ENCODE measurements at places on chromosomes 6 and 20.
A peak's percentile ranks its signal among the peaks of the same experiment; 100 is the strongest.

- DNase-seq: no peak
Observed at GRCh38 chr20:47191956-47192355, 164.5 kb downstream of the ZMYND8 start.

- no peak for DNase-seq
Observed at GRCh38 chr6:52745764-52746201, 17.5 kb downstream of the GSTA2 start.

DNA sequence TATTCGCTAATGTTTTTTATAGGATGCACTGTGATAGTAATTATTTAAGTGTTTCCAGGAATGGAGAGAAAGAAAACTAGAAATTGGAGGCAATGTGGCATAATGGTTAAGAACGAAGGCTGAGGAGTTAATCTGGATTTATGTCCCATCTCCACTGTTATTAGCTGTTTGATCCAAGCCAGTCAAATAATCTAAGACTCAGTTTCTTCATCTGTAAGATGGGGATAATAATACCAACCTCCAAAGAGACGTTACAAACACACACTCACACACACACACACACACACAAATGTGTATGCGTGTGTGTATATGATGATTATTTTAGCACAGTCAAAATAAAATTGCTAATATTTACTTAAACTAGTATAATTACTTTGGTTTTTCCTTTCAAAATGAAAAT, 36.9 kb upstream of the TPD52L1 start:
- no peak for DNase-seq

DNA sequence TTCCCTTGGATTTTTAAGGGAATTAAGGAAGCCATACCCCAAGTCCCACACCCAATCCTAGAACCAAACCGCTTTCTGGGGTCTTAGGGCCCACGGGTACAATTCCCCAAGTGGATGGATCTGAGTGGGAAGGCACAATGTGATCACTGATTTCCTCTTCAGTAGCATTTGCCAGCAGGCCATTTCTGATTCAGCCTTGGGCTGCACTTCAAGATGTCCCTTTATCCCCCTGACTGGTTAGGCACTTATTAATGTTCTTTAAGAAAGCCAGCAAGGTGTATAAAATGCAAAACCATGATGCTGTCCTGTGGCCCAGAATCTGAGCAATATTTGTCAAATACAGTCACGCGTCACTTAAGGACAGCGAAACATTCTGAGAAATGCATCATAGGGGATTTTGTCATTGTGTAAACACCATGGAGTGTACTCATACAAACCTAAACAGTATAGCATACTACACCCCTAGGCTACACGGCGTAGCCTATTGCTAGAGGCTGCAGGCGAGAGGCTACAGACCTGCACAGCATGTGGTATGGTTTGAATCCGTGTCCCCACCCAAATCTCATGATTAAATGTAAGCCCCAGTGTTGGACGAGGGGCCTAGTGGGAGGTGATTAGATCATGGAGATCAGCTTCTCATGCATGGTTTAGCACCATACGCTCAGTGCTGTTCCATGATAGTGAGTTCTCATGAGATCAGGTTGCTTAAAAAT, 234.2 kb downstream of the NRN1 start:
- DNase-seq: no peak

GRCh38 chr6:126388104-126388598, 48.2 kb downstream of the CENPW start:
- DNase-seq: no peak

DNA sequence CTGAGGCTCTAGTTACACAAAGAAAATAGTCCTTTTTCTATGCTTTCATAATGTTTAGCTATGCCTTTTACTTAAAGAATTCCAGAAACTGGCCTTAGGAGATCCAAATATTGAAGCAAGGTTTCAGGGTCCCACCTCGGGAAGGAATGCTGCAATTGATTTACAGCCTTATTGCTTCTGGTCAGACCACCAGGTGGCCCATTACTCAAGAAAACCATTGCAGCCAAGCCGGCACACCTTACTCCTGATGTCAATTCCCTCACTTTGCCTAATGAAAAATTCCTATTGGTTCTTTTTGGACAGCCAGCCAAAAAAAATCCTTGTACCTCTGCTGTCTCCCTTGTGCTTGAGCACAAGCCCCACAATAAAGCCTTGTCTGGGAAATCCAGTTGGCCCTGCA, 173.9 kb downstream of the LMBRD1 start:
- DNase-seq: no peak

GRCh38 chr6:8588176-8588575, 152.8 kb upstream of the SLC35B3 start:
- DNase-seq: no peak

DNA sequence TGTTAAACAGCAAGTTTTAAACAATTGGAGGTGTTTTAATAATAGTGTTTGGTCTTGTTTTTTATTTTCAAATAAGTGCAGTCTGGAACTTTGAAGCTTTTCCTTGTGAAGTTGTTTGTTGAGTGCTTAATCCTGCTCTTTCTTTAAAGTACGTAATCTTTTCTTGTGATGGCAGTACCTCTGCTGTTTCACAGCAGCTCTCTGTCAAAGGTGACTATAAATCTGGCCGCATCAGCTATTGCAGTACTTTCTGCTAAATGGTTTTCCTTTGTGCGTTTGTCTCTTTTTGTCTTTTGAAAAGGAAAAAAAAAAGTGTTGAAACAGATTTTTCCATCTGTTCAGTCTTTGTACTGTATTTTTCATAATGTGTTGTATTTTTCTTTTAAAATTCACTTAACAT, 12.7 kb downstream of the STXBP5 start:
- no peak for DNase-seq

DNA sequence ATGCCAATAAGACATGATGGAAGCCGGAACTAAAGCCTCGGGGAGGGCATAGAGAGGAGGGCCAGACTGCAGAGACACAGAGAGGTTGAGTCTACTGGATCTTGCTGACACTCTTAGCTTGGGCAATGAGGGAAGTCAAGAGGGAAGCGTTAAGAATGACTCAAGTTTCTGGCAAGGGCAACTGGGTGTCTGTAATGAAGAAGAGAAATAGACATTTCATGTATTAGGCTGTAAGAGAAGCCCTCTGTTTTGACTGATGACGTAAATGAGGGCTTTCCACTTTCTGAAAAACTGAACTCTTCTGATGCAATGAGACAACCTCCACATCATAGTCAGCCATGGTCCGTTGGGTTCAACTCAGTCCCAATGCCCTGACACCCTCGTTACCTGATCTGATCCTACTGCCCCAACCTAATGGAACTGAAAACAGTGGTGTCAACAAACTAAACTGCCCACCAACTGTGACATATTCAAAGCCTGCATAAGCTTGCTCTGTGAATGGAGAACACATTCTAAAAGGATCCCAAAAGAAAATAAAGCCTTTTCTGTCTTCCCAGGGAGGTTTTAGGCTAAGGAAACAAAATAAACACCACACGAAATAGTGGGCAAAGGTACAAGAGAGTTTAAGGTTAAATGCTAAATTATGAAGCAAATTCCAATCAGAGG, 45.8 kb upstream of the PNRC1 start:
- DNase-seq: no peak

- no peak for DNase-seq
Observed at GRCh38 chr20:32547753-32548034, 37.4 kb downstream of the NOL4L start.

DNA sequence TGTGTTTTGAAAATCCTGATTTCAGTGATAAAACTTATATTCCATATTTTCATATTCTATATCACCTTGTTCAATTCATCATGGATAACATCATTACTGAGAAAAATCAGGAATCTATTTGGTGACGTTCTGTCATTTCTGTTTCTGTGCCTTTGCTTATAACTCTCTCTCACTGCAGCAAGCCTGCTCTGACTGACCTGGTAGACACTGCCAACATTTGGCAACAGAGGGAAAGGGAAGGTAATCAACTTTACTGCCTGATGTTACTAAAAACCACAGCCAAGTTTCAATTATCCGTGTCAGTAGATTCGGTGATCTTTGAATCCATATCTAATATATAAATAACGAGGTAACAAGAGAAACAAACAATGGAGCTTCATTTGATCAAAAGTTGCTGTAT, 501.9 kb downstream of the LMBRD1 start:
- DNase-seq: no peak

DNA sequence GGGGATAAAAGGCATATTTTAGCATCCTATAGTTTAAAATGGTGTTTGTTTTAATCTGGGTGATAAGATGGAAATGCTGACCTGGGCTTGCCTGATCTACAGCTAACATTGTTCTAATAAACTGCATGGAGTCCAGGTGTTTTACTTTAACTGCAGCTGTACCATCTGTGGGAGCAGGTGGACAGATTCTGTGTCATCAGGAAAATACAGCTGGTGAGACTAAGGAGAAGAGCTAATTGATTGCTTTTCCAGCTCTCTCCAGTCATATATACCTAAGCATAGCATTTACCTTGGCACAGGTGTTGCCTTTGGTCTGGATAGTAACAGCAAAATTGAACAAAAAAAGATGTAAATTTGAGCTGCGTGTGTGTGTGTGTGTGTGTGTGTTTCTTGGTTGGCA, 31.6 kb downstream of the CBFA2T2 start:
- no peak for DNase-seq

GRCh38 chr20:32582659-32583580, 2.2 kb downstream of the NOL4L start:
- peak; percentile 75 for DNase-seq

DNA sequence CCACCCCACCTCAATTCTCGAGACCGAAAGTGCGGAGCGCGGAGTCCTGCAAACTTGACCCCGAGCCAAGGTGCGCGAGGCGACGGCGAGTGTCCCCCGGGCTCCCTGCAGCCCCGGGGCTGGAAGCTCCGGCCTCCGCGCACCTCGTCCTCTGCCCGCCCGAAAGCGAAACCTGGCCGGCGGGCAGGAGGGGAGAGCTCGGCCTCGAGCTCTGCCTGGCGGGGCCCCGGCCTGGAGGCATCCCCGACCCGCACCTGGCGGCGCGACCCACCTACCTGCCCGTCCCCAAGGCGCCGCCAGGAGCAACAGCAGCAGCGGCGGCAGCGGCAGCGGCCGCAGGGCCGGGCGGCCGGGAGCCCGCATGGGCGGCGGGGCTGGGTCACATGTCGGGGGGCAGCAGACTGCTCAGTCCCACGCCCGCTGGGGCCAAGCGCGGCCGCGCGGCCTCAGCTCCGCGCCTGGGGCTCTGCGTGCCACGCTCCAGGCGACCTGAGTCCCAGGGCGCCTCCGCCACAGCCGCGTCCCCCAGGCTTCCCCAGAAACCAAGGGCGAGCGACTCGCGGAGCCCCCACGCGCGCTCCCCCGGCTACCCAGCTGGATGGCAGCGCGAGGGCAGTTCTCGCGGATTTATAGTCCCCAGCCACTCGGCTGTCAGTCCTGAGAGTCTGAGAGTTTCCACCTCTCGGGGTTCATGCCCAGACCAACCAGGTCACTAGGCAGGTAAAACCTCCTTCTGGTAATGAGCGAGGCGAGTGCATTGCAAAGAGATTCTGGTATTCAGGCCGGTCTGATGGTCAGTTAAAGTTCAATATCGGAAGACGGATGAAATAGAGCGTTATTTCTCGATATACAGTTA, at the start of gene IL20RA:
TSS of gene IL20RA (minus strand) at position 600 of the 856 bp plus-strand sequence. CDS start at position 363, 237 bp downstream.
- DNase-seq: peak; percentile 60

GRCh38 chr20:40532103-40532502, 156.9 kb downstream of the MAFB start:
- no peak for DNase-seq

DNA sequence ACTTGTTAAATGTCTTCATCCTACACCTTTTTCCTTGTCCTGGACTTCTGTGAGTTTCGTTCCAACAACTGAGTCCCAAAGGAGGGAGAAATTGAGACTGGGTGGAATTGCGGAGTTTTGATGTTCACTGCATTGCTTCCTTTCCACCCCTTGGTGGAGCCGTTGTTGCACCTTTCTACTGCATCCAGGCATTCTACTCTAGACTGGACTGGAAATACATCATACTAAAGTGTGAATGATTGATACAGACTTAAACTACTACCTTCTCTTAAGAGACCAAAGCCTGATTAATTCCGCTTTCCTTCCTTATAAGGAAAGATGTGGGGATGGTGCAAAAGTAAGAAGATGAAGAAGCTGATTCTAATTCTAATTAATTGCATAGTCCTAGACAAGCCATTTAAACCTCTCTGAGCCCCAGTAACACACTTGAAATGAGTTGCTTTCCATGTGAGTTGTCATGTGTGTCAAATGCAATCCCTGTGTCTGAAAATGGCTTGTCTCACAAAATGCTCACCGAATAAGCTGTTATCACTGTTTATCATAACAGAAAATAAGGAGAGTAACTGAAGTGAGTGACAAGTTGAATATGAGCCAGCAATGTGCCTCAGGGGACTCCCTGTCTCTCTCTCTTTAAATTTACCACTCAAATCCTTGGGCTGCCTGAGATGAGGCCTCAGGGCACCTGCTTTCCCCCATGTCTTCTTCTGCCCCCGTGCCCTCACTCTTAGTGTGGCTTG, 338.3 kb upstream of the CHD6 start:
- peak; percentile 60 for DNase-seq

DNA sequence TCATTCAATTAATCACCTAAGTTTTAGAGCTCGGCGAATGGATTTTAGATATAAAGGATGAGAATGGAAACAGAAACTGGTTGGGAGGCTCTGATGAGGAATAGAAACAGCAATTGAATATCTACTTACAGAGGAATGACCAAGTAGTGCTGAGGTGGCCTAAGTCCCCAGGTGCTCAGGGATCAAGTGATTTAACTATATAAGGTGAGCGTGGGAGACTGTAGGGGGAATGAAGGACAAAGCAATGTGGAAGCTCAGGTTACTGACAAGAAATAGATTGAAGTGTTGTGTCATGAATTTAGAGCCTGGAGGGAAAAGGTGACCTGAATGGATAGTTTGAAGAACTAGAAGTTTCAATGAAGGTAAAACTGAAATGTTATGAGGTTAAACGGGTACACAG, 495.4 kb upstream of the SOX4 start:
- DNase-seq: no peak

- peak; percentile 67 for DNase-seq
Observed at GRCh38 chr6:139135578-139136545, 982 bp downstream of the HECA start.

- DNase-seq: peak; percentile 81
Observed at GRCh38 chr20:38725931-38726803, 1.9 kb downstream of the SLC32A1 start.

DNA sequence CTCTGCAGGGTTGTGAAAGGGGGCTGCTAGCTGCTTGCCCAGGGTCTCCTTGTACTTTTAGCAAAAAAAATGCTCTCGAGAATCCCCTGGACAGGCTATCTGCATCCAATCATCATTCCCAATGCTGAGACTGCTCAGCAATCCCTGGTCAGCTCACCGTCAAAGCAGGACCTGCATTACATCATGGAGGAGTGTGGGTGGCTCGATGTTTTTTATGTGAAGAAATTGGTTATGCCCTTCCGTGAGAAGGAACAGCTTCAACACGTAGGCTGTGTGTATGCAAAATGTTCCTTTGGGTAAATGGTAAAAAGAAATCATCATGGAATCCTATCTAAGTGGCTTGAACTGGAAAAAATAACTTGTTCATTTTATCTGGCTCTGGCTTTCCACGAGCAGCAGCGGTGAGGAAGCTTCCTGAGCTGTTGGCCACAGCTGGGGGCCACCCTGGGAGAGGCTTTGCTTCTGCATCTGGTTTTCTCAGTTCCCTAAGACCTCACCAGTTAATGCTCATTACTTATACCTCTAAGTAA, 111.4 kb downstream of the FYN start:
- no peak for DNase-seq

Measured in D341Med (cell line).